ENCODE measurements at places on chromosomes 3 and 15. TPM values are rescaled to one million over a fixed set of nuclear protein-coding genes. Genes with fewer than 3 reads are reported as not detected.

SGO1 gene
- total RNA-seq, result 14.2 TPM

GPR15 gene
- not detected for total RNA-seq

ACKR4 gene
- not detected for total RNA-seq

AGTR1 gene
- 0.54 TPM for total RNA-seq

ZNF502 gene
- 1.8 TPM for total RNA-seq
